ENCODE measurements at places on chromosomes 3 and 15.

GRCh38 chr3:192170659-192171058 lies 556.7 kb downstream of the FGF12 start:
- DNase-seq: no peak

- DNase-seq: no peak
Measured at GRCh38 chr3:98705694-98706093, 57.4 kb upstream of the ST3GAL6 start.

- DNase-seq: no peak
Measured at GRCh38 chr15:94164202-94164807, 67.1 kb upstream of the MCTP2 start.

- DNase-seq: no peak
Measured at GRCh38 chr3:114745322-114746240, 401.5 kb downstream of the ZBTB20 start.

DNA sequence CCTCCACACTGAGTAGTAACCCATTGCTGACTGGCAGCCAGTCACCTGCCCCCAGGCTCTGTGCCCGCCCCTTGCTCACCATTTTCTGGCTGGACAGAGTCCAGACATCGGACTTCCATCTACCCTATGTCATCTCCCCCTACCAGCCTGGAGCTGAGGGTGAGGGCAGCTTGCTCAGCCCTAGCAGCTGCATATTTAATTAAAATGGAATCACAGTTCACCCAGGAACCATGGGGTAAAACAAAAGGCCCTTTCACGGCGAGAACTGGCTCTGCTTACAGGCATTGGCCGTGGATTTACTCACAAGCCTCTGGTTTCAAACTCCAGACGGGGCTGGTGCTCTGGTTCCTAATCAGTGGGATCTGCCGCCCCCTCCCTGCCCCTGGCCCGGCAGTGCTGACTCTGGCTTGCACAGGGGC lies 94.9 kb upstream of the ATP2B2 start:
- no peak for DNase-seq

DNA sequence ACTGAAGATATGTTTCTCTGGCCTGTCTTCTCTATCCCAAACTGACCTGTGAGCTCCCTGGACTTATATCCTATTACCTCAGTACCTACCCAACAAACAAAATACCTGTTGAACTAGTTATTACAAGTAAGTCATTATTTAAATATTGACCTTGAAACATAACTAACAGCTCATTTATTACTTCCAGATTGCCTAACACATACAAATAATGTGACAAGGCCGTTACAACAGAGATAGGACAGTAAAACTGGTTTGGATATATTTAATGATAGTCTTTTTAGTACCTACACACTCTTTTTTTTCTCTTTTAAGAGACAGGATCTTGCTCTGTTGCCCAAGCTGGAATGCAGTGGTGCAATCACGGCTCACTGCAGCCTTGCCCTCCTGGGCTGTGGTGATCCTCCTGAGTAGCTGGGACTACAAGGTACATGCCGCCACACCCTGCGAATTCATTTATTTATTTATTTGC lies 145.0 kb downstream of the ADAM10 start:
- DNase-seq: no peak

DNA sequence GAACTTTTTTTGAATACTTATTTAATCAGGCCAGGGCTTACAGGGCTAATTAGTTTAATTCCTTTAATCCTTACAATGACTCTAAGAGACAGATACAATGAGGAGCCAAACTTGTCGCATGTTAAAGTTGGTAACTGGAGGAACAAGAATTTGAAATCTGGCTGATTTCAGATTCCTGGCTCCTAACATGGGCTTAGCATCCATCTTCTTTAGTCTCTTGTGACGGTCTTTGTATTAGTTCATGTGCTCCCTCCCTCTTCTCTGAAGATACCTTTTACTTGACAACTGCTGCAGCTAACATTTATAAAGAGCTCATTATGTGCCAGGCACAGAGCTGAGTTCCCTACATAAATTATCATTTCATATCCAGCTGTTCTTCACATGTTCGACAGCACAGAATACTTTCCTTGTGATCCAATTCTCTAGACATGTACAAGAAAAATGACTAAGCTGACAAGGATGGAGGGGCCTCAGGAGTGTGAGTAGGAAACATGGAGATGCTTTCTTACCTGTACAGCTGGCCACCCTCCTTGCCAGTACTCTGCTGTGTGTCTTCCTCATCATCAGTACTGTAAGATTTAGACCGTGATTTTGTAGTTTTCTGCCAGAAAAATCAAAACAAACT lies 206.8 kb upstream of the STRIT1 start:
- DNase-seq: no peak

GRCh38 chr15:33328106-33328505 lies 17.3 kb downstream of the RYR3 start:
- no peak for DNase-seq

- no peak for DNase-seq
Measured at GRCh38 chr3:170914212-170914611, 5.8 kb upstream of the EIF5A2 start.

- no peak for DNase-seq
Measured at GRCh38 chr3:167978071-167978470, 117.7 kb downstream of the GOLIM4 start.

DNA sequence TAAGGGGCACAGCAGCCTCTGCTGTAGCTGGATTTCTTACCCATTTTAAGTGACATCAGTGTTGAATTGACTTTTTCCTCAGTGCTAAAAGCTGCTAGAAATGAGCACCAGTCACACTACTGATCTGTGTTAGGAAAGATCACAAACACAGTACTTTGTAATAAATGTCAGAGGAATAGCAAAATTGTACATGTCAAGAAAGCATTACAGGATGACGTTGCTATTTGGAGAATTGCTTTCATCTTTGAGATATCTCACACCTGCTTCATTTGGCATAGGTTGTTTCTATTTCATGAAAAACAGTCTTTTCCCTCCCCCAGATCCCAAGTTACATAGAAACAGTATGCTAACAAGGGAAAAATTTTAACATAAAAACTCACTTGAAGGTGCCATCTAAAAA lies 77.8 kb downstream of the SLC25A26 start:
- no peak for DNase-seq

- no peak for DNase-seq
Measured at GRCh38 chr3:52149021-52149420, 5.2 kb downstream of the POC1A start.

- DNase-seq: no peak
Measured at GRCh38 chr3:191721990-191722389, 261.0 kb downstream of the PYDC2 start.

DNA sequence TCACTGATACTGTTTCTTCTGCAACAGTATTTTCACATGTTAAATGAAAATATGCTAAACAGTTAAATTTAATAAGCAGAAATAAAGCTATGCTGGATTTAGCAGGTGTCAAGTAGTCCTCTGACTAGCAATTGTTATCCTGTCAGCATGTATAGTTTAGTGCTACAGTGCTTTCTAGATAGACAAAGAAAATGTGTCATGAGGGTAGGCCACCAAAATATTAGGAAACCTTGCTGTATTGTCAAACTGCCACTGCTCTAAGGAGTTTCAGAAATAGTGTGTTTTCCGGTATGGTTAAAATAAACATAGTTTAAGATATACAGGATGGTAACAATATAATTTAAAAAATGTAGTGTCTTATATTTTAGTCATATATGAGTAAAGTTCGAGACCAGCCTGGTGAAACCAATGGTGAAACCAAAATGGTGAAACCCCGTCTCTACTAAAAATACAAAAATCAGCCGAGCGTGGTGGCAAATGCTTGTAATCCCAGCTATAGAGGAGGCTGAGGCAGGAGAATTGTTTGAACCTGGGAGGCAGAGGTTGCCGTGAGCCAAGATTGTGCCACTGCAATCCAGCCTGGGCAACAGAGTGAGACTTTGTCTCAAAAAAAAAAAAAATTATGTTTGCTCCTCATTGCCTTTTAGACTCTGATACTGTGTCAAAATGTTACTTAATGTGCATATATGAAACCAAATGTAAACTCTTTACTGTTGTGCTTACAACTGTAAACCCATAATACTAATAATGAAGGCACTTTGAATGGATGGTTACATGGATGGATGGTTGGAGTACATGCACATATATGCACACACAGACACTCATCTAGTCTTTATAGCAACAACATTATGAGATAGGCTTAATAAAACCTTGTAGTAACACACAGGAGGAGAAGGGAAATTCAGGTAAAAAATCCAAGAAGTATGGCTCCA lies 204.8 kb downstream of the RSRC1 start:
- no peak for DNase-seq

GRCh38 chr3:197394464-197395321 lies 96.3 kb upstream of the DLG1 start:
- DNase-seq: peak; percentile 77

DNA sequence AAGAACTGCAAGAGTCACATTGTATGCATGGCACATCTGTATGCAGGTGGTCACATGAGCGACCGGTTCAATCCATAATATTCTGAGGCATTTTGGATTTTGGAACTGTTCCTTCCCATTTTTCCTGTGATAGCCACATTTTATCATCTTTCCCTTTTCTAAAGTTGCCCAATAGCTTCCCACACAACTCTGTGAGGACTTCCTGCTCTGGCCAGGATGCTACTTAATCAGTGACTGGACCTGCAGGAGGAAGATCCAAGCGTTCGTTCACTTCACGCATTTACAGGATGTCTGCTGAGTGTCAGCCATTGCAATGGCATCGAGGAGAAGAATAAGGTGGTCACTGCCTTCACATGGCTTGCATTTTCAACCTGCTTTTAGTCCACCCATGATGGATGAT lies 9.8 kb downstream of the KLHL6 start:
- DNase-seq: no peak

DNA sequence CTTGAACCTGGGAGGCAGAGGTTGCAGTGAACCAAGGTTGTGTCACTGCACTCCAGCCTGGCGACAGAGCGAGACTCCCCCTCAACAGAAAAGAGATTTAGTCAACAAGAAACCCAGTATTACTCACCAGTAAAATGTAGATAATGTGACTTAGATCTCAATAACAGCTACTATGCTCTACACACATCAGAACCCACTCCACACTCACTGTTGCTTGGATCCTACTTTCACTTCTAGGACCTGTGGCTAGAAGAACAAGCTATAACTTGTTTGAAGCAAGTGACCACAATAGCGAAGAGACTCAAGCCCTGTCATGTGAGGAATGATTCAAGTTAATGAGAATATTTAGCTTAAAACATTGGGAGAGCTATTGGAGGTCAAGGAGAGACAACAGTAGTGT lies 100.7 kb downstream of the ANXA2 start:
- no peak for DNase-seq

GRCh38 chr15:89379818-89380217 lies 45.2 kb upstream of the POLG start:
- DNase-seq: no peak

- DNase-seq: no peak
Measured at GRCh38 chr15:68666812-68667450, 88.1 kb downstream of the CORO2B start.

DNA sequence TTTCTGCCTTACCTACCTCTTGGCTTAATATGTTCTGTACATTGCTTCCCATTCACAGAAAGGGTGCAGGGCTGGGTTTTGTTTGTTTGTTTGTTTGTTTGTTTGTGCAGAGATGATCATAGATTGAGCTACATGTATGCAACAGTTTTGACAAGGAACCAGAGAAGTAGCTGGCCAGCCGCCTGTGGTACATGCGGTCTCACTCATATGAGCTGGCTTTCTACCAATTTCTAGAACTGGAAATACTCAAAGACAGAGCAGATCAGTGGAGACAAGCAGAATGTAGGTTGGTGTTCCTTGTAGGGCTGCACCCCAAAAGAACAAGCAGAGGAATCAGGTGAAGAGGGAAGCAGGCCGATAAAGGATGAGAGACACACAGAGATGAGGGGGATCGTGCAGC lies 502.7 kb downstream of the SOX2 start:
- peak; percentile 74 for DNase-seq

GRCh38 chr3:195154793-195155535 lies 116.0 kb downstream of the XXYLT1 start:
- peak; percentile 95 for DNase-seq

GRCh38 chr3:45479621-45480035 lies 91.3 kb downstream of the LARS2 start:
- DNase-seq: no peak

- DNase-seq: no peak
Measured at GRCh38 chr3:151410891-151411559, 26.5 kb upstream of the P2RY12 start.

DNA sequence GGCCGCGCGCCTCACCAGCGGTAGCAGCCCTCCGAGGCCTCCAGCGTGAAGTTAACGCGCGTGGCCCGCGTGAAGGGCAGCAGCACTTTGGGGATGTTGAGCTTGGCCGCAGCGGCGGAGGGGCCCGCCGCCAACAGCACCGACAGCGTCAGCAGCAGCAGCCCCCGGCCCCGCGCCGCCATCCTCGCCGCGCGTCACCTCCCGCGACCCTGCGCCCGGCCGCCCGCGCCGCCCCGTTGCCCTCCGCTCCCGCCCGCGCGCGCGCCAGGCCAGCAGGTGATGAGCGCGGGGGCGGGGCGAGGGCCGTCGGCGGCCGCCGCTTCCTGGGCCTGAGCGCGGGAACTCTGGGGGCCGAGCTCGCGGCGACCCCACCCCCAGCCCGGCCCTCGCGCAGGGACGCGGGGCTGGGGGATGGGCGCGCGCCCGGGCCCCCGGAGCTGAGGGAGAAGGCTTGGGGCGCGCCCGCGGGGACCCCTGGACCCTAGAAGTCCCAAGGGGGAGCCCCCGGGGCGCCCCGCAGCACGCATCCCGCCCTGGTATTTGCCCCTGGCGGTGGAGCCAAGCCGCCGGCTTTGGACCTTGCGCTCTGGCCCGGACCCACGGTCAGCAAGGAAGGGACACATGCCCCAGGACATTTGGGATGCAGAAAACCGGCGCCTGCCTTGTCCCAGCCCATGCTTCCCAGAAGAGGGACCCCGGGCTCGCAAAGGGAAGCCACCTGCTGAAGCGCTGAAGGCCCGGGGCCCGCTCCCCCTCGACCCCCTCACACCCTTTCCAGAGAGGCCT lies at the start of gene NUP210:
TSS of gene NUP210 (minus strand) at position 278 of the 786 bp plus-strand sequence. CDS start at position 182, 96 bp downstream.
- DNase-seq: peak; percentile 60

DNA sequence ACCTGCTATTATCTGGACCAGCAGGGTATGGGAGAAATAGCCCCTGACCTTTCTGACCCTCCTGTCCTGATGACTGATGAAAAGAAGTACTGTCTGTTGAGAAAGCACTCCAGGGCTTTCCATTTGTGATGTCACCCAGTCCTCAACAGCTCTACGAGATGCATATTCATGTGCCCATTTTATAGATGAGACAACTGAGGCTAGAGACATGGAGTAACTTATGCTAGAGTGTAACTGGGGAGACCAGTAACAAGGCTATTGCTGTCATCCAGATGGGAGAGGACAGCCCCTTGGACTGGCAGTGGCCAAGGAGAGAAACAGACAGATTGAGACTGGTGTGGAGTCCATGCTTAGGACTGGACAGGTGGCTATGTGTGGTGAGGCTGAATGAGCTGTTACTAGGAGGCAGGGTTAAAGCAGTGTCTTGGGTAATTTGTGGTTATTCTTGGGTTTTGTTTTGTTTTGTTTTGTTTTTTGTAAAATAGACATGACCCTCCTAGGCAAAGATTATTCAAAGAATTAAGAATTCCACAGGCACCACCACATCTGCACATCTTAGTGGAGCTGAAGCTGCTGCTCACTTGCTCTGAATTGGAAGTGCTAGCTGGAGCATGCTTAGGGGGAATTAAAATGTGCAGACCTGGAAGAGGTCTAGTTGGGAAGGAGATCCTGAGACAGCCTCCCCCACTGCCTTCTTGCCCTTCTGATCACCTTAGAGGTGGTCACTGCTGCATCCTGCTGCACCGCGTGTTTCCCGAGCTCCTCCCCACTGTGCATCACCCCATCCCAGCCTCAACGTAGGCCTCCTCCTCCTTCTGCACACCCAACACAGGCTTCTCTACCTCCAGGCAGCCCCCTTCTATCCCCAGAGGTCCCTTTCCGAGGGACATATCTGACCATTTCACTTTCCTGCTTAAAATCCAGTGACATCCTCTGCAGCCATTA lies 8.4 kb downstream of the HRH1 start:
- DNase-seq: no peak

All from right cardiac atrium (tissue), 5 donors.